Brain microvascular endothelial cell (primary cell): ENCODE measurements at places on chromosomes 5 and 9.
A peak's percentile ranks its signal among the peaks of the same experiment; 100 is the strongest.

DNA sequence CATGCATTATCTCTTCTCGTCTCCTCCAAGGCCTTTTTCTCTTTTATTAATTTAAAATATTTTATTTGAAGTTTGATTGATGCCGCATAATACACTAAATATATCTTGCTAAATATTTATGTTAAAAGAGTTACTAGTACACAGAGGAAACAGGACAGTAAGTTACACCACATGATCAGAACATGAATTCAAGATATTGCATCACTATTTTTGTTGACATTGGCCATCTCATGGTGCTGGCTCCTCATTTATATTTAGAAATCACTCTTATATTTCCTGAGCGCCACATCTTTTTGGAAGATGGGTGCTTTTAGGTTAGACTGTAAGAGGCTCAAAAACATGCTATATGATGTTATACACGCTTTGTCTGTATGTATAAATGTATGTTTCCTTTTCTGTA, 23.0 kb downstream of the SPEF2 start:
- DNase-seq = no peak

- no peak for DNase-seq
Measured at GRCh38 chr5:166433679-166434078, 1857.8 kb upstream of the WWC1 start.

- no peak for DNase-seq
Measured at GRCh38 chr5:159481751-159482150, 151.5 kb upstream of the IL12B start.

- no peak for DNase-seq
Measured at GRCh38 chr5:95027151-95027721, 257.7 kb downstream of the MCTP1 start.

DNA sequence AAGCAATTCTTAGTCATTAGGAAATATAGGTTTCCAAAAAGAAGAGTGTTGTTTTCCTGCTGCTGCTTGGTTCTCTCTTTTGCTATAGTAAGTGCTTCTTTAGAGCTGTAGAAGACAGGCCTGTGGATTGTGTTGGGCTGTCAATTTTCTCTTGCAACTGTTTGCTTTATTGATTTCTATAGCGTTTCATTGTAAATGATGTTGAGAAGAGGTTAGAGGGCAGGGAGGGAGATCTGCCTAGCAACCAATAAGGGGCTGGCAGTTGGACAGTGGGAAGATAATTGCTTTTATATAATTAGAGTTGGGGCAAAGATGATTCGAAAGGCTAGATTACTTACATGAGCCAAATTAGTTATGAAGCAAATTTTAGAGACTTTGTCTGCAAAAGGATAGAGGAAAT, 11.1 kb downstream of the UNC13B start:
- DNase-seq = no peak

DNA sequence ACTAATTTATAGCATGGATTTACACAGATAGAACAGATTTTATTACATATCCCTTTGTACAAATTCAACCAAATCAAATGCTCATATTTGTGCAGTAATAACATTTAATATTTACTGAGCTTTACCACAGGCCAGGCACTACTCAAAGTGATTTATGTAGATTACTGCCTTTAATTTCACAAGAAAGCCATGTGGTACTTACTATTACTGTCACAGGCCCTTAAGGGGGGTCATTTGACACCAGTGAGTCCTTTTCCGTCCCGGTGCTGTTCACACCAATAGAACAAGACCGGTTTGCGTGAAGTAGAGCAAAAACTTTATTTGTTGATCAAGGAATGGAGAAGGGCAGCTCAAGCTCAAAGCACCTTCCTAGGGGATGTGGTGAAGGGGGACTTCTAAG, 308.5 kb upstream of the KCNN2 start:
- DNase-seq = no peak

- DNase-seq = no peak
Measured at GRCh38 chr9:76475686-76476085, 16.7 kb downstream of the GCNT1 start.

DNA sequence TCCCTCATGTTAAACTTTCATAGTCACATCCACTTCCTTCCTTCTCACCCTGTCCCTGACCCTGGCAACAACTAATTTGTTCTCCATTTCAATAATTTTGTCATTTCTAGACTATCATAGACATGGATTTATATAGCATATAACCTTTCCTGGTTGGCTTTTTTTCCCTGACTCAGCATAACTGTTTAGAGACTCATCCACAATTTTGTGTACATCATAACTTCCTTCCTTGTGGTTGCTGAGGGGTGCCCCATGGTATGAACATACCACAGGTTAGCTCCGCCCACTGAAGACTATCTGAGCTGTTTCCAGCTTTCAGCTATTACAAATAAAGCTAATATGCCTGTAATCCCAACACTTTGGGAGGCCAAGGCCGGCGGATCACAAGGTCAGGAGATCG, 137.3 kb downstream of the PHF2 start:
- no peak for DNase-seq

DNA sequence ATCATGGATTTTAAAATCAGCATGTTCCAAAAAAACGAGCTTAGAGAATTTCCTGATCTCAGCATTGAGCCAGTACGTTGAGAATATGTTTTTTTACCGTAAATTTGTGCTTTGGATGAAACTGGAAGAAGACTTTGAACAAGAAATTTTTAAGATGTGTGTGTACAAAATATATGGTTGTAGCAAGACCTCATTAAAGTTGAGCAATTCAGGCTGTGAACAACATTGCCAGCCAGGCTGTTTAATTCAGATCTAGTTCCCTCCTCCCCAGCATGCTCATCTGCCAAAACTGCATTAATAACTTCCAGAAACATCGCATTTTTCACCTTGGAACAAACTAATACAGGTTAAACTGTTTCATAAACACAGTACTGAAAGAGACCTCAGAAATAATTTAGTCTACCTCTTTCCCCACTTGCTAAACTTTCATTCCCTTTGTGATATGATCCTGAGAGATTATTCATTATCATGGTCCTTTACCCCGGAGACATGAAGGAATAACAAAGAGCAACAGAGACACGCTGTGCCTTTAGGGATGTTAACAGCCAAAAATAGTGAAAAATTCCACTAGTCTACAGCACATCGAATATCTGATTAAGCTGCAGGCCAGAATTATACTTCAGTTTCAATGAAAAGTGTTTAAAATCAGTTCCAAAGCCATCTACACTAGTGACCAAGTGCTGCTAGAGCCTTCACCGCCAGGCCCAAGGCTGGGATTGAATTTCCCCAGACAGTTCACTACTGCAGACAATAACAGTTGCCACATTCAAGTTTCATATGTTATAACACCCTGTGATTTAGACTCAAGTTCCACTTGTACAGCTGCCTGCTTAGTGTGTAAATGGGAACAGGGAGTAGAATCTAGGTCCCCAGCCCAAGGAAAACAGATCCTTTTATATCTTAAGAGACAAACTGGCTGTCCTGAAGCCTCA, 89.6 kb downstream of the EFNA5 start:
- DNase-seq = no peak

GRCh38 chr5:124650147-124650561, 96.3 kb downstream of the ZNF608 start:
- no peak for DNase-seq

GRCh38 chr5:111848476-111848875, 91.5 kb upstream of the NREP start:
- peak; percentile 45 for DNase-seq

DNA sequence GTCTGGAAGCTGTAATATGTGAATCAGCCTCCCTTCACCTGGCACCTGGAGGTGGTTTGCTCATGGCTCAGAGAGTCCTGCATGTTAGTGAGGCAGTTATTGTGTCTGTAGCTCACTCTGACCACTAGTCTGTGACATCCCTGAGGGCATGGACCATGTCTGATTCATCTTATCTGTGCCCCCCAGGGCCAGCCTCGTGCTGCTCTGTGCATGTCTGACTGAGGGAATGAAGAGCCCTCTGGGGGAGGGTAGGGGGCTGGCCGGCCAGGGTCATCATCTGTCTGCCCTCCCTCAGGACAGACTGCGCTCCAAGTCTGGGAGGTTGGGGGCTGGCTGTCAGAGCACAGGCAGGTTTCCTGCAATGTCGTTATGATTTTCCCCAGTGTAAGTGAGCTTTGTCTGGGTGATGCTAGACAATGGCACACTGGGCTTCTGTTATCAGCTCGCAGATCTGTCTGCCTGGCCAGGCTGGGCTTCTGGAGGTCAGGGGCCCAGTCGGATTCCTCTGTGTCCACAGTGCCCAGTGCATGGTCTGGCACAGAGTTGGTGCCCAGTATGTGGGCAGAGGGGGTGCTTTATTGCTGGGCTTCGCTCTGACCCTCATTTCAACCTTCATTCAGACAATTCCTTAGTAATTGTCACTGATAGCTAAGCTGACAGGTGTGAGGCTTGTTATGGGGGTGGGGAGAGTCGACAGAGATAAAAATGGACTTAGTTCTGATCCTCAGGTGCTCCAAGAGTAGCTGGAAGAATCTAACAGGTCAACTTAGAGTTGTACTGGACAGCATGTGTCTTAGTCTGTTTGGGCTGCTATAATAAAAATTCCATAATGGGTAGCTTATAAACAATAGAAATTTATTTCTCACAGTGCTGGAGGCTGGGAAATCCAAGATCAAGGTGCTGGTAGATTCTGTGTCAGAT, 85.7 kb upstream of the SHB start:
- DNase-seq = no peak

DNA sequence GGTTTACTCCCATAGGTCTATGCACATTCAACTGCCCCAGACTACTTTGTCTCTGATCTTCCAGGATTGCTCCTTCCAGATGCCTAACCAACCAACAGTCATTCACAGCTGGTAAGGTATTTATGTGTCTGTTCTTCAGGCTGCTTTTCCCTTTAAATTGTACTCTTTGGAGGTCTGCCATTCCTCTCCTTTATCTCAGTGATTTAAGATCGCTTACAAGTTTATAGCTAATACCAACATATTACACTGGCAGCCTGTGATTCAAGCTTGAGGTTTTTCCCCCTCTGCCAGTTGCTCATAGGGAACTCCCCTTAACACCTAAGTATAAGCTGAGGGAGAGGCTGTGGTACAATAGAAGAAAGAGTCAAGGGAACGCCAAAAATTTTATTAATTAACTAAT, 711.7 kb upstream of the EDIL3 start:
- no peak for DNase-seq

DNA sequence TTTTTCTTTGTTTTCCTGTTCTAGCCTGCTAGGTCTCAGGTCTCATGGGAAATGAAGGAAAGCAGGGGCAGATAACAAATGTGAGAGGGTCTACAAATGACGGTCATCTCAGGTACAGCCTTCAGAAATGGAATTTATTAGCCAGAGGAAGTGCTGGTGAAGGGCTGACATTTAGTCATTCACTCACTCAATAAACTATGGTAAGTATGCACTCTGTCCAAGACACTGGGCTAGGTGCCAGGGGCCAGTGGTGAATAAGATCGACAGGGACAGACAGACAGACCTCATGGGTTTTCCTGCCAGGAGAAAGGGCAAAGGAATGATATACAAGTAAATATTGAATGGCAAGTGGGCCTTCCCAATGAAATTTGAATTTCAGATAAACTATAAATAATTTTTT, 6.3 kb downstream of the PDE6A start:
- peak; percentile 88 for DNase-seq

DNA sequence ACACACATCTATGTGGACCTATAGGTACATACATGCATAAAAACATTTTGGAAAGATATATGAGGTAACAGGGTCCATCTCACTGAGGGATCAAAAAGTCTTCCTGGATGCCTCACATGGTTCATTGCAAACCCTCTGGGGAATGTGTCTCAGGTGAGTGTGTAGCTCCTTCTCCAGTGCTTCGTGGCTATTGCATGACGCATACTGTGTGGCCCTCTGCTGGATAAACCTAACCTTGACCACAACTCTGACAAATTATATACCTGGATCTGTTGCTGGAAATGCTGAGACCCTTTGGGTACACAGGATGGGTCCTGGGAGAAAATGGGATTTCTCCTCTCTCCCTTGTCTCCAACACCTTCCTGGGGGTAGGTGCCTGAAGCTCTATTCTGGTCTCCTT, 91.9 kb downstream of the JAKMIP2 start:
- DNase-seq = no peak

DNA sequence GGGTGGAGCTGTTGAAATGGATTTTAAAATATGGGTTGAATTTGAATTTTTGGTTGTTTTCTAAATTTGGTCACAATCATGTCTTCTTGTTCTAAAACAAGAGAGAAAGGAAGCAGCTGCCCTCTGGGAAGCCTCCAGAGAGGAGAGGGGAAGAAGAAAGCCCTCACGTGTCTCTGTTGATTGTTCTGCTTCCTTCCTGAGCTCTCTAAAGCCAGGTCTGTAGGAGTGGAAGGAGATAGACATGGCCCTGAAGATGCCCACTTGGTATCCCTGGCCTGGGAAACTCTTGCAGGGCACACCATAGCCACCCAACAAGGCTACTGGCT, 59.6 kb downstream of the GALNT12 start:
- no peak for DNase-seq

DNA sequence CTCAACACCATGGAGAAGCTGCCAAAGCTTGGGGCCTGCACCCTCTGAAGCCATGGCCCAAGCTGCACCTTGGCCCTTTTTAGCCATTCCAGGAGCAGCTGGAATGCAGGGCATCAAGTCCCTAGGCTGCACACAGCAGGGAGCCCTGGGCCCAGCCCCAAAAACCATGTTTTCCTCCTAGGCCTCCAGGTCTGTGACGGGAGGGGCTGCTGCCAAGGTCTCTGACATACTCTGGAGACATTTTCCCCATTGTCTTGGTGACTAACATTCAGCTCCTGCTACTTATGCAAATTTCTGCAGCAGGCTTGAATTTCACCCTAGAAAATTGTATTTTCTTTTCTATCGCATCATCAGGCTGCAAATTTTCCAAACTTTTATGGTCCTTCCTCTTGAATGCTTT, 64.6 kb downstream of the ELOVL7 start:
- peak; percentile 28 for DNase-seq

GRCh38 chr5:170519549-170519948, 15.7 kb downstream of the KCNIP1 start:
- no peak for DNase-seq

DNA sequence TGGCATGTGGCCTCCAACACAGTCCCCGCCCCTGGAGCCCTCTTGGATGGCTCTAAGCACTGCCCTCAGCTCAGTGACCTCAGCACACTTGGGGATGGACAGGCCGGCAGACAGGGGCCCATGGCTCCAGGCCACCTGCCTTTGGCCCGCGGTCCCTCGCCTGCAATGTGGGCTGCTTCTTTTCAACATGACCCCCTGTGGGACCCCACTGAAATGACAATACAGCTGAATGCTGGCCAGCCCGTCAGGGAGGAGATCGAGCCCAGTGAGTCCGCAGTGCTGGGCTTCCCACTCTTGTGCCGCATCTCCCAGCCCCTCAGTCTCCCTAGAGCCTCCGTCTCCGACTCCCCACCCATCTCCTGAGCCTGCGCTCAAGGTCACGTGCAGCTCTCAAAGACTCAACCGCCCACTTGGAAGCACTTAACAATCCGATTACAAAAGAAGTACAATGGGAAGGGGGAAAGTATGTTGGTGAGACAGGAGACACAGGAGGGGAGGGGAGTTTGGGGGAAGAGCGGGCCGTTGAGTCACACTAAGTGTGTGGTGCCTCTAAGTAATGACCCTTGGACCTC, 238.9 kb downstream of the HSPA4 start:
- DNase-seq = no peak

DNA sequence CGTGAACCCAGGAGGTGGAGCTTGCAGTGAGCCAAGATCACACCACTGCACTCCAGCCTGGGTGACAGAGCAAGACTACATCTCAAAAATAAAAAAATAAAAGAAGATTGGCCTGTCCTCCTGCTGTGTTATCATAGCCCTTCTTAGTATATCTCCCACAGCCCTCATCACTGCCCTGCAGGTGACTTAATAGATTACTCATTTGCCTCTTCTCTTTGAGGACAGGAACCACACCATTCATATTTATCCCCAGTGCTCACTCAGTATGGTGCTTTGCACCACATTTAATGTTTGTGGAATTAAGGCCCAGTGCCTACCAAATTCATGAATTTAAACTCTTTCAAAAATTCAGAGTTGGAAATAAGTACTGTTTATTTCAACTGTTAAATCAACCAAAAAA, 10.3 kb downstream of the IDNK start:
- DNase-seq = no peak
